ENCODE measurements at places on chromosomes 6 and 20. TPM values are rescaled to one million over a fixed set of nuclear protein-coding genes. Genes with fewer than 3 reads are reported as not detected.

Gene NNAT
- total RNA-seq, result 2.8 TPM

Gene PARD6B
- total RNA-seq, result 1.4 TPM

Gene SLC26A8
- total RNA-seq, result not detected

Gene PRDM13
- total RNA-seq, result not detected

Gene OR2J3
- not detected for total RNA-seq

Gene SPATA25
- 2.1 TPM for total RNA-seq

Gene SNAP25
- total RNA-seq, result 0.65 TPM

Gene MED20
- 29.9 TPM for total RNA-seq

Gene DUSP15
- total RNA-seq, result 9.9 TPM

Gene NTSR1
- total RNA-seq, result 8.0 TPM

All from fibroblast of the aortic adventitia (primary cell).